ENCODE measurements at places on chromosomes 7 and 10.
A peak's percentile ranks its signal among the peaks of the same experiment; 100 is the strongest.

DNA sequence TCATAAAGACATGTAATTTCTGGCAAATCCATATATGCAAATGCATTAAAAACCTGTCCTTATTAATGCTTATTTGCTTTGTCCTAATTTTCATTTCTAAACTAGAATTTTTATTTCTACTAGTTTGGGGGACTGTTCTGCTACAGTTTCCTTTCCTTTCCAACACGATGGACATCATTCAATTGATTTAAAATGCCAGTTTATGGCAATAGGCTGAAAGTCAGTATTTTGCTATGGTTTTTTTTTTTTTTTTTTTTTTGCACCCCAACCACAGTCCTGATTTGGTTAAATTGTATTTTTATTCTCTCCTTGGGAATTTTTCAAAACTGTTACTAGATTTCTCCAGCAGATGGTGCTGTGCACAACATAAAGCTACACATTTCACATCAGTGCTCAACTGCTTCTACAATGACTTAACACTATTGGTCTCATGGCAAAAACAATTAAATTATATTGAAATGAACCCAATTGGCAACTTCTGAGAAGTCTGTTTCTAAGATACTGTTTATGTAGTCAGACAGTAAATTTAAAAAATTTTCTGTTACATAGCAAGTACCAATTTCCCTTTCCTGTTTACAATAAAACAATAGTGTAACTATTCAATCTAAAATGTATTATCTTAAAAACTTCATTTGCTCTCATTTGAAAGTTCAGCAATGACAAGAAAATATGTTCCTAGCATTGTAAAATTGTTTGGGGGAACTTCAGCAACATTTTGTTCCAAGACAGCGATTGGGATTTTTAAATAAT lies 193.8 kb upstream of the CCDC6 start:
- peak; percentile 70 for DNase-seq

DNA sequence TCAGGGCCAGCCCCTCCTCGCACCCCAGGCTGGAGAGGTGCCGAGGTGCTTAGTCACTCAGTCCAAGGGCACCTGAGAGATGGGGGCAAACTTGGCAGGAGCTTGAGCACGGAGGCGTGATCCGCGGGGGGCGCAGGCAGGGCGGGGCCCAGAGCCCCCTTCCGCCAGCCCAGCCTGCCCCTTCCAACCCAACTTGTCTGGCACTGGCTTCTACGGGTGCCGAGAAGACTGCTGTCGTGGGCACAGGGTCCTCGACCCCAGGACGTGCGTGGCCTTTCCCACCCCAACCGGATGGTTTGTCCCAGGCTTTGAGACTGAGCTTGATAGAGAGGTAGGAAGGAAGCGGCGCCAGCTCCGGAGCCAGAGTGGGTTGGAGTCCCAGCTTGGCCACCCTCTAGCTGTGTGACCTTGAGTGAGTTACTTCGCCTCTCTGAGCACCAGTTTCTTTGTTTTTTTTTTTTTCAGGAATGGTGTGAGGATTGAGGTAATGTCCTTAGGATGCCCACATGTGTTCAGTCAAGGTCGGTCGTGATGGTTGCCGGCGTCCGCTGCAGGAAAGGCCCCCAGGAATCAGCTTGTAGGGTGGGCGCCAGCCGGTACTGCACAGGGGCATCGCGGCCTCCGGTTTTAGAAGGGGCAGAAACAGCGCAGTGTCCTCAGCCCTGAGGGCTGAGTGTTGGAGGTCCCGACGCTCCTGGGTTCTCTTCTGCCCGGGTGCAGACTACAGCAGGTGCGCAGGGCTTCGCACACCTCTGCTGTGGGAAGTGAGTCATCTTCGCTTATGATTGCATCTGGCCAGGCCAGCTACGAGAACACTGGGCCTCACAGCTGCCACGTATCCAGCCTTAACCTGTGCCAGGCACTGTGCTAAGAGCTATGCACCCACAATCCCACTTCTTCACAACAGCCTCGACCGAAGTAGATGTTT lies 28.6 kb upstream of the VAX1 start:
- DNase-seq: no peak

- no peak for DNase-seq
Measured at GRCh38 chr10:69453795-69454194, 2.5 kb downstream of the TSPAN15 start.

DNA sequence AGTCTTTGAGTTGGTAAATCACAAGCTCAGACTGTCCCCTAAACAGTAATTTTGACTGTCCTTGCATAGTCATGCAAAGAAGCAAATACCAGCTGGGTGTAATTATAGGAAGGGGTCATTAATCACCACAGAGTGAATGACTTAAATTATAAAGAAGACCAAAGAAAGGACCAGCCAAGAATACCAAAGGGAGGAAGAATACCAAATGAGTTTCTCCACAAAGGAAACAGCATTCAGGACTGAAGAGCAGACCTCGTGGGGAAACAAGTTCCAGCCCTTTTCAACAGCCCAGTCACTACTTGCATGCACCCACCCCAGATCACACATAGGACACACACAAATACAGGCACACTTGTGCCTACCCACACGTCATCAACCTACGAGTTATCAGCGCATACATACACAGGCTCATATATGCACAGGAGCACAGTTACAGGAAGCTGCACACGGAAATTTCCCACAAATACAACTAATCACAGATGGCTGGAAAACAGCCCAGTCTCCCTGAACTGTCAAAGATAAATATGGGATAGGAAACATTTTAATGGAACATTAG lies 77.6 kb downstream of the DENND2A start:
- DNase-seq: peak; percentile 40

- no peak for DNase-seq
Measured at GRCh38 chr10:63143987-63144386, 10.9 kb downstream of the NRBF2 start.

DNA sequence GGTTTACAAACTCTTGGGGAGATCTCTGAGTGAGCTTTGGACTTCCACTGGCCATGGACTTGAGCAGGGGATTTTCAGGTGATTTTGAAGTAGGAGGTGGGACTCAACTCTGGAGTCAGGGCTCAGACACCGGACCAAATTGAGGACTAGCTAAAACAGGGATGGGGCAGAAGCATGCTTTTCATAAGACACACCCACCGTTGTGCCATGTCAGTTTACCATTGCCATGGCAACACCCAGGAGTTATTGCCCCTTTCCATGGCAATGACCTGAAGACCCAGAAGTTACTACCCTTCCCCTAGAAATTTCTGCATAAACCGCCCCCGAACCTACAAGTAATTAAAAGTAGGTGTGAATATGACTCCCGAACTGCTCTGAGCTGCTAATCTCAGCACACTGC lies 320.7 kb downstream of the GRID1 start:
- no peak for DNase-seq

DNA sequence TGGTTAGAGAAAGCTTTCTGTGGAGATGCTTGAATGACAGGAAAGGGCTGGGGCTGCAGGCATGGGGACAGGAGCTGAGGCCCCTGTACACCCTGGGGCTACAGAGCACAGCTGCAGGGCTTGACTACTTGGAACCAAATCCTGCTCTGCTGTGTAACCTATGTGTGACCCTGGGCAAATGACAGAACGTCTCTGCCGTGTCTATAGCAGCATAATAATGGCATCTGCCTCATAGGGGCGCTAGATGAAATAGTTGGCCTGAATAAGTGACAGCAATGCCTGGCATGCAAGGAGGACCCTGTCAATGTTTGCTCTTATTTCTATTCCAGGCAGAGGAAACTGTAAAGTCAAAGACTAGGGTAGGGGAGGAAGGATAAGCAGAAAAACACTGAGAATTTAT lies 254.0 kb downstream of the USP6NL start:
- no peak for DNase-seq

DNA sequence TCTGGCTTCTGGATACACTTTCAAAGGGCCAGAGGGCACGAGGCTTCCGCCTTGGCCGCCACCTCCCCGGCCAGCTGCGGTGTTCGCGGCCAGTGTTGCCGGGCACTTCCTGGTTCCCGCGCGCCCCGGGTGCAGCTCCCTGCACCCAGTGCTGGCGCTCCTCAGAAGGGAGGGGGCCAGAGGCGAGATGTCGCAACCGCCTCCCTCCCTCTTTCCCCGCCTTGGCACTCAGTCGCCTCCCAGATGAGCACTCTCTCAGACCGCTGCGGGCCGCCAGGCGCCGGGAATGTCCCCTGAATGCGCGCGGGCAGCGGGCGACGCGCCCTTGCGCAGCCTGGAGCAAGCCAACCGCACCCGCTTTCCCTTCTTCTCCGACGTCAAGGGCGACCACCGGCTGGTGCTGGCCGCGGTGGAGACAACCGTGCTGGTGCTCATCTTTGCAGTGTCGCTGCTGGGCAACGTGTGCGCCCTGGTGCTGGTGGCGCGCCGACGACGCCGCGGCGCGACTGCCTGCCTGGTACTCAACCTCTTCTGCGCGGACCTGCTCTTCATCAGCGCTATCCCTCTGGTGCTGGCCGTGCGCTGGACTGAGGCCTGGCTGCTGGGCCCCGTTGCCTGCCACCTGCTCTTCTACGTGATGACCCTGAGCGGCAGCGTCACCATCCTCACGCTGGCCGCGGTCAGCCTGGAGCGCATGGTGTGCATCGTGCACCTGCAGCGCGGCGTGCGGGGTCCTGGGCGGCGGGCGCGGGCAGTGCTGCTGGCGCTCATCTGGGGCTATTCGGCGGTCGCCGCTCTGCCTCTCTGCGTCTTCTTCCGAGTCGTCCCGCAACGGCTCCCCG lies at the start of gene FFAR4:
Gene FFAR4 (plus strand): TSS at position 231 of the 842 bp plus-strand sequence. CDS start 56 bp downstream, at position 287.
- no peak for DNase-seq

DNA sequence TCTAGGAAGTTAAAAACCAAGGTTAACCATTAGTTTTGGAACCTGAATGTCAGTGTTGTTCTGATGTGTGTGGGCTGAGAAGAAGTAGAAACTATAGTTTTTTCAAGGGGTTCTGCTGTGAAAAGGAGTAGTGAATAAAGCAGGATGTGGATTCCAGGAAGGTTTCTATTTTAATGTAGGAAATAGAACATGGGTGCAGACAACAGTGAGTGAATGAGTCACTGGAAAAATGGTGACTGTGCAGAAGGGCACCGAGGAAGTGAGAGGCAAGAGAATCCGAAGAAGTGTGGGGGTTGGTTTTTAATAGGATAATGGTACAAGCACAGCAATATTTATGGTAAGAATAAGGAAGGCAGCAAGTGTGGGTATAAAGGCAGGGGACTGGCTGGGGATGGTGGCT lies 120.4 kb downstream of the ARHGAP21 start:
- peak; percentile 54 for DNase-seq

- peak; percentile 43 for DNase-seq
Measured at GRCh38 chr7:47634273-47634672, 52.4 kb upstream of the TNS3 start.

- no peak for DNase-seq
Measured at GRCh38 chr10:125711110-125711750, 8.3 kb upstream of the EDRF1 start.

DNA sequence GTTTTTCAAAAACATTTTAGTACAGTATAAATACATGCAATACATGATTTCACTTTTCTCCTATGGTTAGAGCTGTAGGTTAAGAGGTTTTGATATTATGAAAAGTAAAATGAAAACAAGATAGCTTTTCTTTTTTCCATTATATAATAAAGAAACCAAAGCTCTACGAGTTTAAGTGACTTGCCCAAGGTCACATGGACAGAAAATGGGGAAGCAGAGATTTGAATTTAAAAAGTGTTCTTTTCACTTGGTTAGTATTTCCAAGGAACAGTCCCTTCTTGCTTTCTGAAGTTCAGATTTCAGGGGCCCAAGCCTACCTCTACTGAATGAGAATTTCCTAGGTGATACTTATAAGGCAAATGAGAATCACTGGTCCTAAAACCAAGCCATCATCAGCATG lies 13.2 kb upstream of the MAP3K8 start:
- DNase-seq: no peak

DNA sequence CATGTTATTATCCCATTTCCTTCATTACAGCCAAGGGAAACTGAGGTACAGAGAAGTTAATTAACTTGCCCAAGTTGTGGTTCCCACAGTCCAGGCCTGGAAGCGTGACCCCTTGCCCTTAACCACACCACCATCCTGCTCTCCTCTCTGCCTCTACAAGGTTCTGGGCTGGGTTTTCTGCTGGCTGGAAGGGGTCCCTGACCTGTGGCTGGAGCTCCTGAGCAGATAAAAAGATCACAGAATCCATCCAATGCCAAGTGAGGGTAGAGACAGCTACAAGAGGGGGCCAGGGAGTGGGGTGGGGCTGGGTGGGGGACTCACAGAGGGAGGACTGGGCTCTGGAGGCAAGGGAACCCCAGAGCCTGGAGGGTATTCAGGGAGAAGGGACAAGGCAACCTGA lies 9.7 kb downstream of the ASB10 start:
- DNase-seq: no peak

DNA sequence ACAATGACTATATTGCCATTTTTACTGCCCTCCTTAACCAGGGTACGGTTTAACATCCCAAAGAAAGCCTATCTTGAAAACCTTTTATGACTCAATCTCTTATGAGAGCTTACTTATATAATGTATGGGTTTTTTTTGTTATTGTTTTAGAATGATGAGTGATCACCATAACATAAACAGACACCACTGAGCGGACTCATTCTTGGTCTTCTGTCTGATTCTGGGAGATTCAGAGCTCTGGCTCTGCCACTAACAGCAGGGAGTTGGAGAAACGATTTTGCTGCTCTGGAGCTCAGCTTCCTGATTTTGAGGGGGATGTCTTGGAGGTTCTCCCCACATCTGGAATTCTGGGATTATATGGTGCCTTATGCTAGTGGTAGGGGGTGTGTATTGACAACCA lies 244.1 kb downstream of the FRMD4A start:
- peak; percentile 82 for DNase-seq

- peak; percentile 85 for DNase-seq
Measured at GRCh38 chr7:135714534-135715009, 13.4 kb downstream of the SLC13A4 start.

DNA sequence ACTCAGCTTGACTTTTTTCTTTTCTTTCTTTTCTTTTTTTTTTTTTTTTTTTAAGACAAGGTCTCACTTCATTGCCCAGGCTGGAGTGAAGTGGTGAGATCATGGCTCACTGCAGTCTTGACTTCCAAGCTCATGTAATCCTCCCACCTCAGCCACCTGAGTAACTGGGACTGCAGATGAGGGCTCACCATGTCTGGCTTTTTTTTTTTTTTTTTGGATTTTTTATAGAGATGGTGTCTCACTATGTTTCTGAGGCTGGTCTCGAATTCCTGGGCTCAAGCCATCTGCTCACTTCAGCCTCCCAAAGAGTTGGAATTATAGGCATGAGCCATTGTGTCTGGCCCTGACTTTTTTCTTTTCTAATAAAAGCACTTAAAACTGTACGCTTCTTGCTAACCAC lies 358.2 kb upstream of the IGFBP3 start:
- DNase-seq: peak; percentile 40

DNA sequence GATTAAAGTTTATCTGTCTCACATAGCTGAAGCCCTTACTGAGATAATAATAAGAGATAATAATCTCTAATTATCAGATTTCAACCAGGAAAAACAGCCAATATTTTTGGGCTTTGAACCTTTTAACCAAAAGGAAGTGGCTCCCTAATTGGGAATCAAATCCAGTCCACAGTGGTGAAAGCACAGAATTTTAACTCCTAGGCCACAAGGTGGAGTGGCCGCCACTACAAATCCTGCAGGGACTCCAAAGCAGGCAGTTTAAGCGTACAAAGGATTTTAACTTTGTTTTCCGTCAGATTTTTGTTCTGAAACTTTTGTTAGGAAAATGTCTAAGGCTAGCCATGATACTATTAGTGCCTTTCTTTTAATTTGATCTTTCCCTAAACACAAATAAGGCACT lies 99.6 kb upstream of the CCNY start:
- DNase-seq: peak; percentile 23

Data from fibroblast of skin of scalp (primary cell).